ENCODE measurements at places on chromosomes 5 and 9.

DNA sequence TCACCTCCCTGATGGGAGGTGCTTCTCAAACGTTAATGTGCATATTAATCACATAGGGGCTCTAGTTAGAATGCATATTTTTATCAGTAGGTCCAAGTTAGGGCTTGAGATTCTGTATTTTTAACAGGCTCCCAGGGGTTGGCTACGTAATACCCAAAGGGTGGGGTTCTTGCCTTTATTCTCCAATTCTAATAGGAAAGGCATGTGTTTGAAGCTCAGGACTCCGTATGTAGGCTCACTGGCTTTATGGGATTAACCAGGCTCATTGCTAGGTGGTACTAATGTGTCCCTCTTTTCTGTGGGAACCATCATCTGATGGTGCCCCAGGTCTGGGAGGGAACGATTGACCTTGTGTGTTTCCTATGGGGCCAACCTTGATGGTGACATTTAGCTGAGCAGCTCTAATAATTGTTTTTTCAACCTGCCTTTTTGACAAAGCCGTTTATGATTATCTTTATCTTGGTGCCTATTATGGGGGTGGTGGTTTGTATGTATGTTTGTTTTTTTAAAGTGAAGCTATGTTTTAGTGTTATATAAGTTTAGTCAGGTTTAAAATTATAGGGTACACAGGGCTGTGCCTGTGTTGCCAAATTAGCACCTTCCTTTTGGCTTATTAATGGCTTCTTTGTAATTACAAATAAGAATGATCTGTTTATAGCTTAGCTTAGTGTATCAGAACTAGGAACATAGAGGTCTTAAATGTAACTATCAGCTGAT, 20.8 kb downstream of the TJP2 start:
- no peak for DNase-seq

DNA sequence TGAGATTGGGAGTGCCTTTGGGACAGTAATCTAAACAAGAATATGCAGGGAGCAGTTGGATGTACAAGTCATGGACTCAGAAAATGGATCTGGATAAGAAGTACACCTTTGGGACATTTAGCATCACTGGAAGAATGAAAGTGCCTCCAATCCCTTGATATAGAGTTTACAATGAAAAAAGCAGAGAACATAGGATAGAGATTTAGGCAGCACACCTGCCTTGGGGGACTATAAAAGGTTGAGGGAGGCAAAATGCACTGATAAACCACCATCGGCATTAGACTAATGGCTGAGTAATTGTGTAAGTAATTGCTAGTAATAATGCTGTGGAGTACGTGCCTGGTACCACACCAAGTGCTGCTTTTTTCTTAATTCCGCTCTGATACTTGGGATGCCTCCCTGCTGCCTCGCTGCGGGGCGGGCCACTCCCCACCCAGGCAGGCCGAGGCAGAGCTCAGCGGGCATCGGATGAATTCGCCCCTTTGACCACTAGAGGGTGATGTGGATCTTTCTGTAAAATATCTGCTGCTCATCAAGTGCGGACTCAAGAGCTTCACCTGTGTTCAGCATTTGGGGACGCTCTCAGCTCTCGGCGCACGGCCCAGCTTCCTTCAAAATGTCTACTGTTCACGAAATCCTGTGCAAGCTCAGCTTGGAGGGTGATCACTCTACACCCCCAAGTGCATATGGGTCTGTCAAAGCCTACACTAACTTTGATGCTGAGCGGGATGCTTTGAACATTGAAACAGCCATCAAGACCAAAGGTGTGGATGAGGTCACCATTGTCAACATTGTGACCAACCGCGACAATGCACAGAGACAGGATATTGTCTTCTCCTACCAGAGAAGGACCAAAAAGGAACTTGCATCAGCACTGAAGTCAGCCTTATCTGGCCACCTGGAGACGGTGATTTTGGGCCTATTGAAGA, 99.9 kb downstream of the ANKRD18B start:
- peak; percentile 78 for DNase-seq

- DNase-seq: no peak
Observed at GRCh38 chr9:37033682-37034304, at the start of gene PAX5. Gene PAX5, minus strand, starts transcription at chr9:37034268. Its CDS starts 237 bp downstream, at chr9:37034031.

DNA sequence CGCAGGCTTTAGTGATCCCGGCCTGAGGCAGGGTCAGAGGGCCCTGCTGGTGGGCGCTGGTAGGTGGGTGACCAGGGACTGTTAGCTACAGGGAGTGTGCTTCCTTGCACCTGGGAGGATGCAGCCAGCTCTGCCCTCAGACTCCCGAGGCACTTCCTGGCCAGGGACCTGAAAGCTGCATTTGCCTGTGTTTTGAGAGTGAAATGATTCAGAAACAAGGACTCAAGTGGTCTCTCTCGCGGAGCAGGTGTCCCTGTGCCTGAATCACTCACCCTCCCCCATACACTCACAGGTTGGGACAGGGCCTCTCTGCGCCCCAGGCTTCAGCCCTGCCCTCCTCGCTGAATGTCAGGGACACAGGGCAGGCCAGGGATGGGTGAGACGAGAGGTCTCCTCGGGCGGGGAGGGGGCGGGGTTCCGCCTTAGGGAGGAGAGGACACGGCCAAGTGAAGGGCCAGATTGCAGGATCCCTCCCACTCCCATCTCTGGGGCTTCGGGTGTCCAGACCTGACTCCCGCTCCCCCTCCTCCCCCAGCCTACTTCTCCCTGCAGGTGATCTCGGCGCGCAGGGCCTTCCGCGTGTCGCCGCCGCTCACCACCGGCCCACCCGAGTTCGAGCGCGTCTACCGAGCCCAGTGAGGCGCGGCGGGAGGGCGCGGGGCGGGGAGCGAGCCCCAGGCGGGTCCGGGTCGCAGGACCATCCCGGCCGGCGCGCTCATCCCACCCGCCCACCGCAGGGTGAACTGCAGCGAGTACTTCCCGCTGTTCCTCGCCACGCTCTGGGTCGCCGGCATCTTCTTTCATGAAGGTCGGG, 1.5 kb downstream of the LTC4S start:
- no peak for DNase-seq

GRCh38 chr5:107556575-107556974, 114.2 kb downstream of the EFNA5 start:
- DNase-seq: no peak

GRCh38 chr9:5559659-5560058, 49.3 kb downstream of the PDCD1LG2 start:
- DNase-seq: no peak

DNA sequence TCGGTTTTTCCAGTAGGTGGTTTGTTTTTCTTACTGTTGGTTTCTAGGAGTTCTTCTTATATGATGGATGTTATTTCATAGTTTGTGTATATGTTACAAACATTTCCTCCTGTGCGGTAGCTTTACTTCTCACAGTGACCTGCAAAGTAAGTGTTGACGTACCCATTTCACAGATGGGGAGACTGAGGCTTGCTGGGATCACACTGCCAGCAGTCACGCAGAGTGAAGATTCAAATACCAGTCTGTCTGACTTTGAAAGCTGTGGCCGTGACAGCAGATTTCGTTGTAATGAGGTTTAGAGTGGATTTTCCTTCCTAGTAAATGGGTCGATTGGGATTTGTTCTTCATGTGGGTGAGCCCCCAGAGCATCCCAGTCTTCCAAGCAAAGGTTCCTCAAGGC, 13.0 kb downstream of the DBH start:
- DNase-seq: no peak

DNA sequence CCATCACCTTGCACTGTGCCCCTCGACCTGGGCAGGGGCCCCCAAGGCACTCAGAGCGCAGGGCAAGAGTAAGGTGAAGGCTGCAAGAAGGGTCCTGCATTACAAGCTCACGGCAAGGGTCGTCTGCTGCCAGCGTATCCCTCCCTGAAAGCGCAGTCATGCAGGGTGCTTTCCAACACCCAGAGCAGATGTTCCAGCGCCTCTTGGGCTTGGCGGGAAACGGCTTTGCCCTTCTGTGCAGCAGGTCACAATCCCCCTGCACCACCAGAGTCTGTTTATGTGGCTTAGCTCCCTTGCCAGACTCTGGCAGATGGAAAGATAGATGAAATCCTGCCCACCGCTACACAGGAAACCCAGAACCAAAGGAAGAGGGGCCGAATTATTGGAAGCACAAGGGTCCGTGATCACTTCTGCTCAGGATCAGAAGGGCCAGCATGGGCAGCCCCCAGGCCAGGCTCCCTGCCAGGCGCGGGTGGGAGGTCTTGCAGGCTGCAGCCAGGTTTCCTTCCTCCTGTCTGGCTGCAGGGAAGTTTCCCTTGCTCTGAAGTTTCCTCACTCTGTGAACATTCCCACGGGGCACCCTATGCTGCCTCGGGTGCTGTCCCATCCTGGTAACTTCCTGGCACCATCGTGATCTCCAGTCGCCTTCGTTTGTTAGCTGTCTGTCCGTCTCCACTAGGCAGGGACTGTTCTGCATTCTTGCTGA, 132.2 kb downstream of the ZNF354C start:
- DNase-seq: no peak
